Progenitor cell of endocrine pancreas (in vitro differentiated cells): ENCODE measurements at places on chromosomes 6 and 20.
A peak's percentile ranks its signal among the peaks of the same experiment; 100 is the strongest.

GRCh38 chr20:47205577-47206123, 150.8 kb downstream of the ZMYND8 start:
- DNase-seq, result peak; percentile 25

GRCh38 chr6:133697666-133698065, 191.2 kb upstream of the TCF21 start:
- DNase-seq, result no peak

DNA sequence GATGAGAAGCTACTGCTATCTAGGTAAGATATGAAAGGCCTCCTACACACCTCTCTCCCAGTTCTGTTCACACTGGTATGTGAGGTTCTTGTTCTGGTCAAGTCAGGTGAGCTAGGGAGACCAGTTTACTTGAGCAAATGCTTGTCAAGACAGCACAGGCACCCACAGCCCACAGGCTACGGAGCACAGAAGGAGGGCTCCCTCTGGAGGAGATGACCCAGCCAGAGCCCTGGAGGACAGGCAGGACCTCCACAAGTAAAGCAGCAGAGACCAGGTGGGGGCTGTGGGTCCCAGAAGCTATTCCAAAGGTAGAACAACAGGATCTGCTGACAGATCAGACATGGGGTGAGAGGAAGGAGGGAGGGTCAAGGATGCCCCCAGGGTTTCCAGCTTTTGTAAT, 13.2 kb downstream of the MMP24OS start:
- no peak for DNase-seq

GRCh38 chr6:16769131-16769985, 8.1 kb upstream of the ATXN1 start:
- DNase-seq, result no peak

DNA sequence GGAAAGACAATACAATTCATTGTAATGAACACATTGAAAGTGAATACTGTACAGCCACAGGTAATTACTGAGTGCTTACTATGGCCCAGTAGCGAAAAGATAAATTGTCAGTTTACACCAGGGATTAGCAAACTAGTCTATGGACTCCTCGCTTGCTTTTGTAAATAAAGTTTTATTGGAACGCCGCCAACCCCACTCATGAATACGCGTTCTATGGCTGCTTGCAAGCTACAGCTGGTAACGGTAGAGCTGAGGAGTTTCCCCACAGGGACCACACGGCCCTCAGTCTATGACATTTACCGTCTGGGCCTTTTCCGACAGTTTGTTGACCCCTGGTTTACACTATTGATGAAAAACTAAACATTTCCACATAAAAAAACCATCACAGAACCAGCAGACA, 24.2 kb downstream of the LAMA5 start:
- DNase-seq, result no peak
